Activated T-helper 17 cell treated with anti-CD3 and anti-CD28 coated beads, Interleukin-2, amount 50 U/mL, for 72 hours (primary cell): ENCODE measurements at places on chromosomes 4 and X.

- peak; percentile 49 for ATAC-seq
These were observed 151.8 kb downstream of the CCNG2 start for GRCh38 chr4:77308843-77309242.

- no peak for ATAC-seq
These were observed 206.1 kb upstream of the ANKRD50 start for GRCh38 chr4:124918559-124919122.

- no peak for ATAC-seq
These were observed at the start of gene XPNPEP2 for GRCh38 chrX:129738466-129739308. XPNPEP2 (plus strand) TSS chrX:129738979; CDS start chrX:129739214, 235 bp downstream.

- no peak for ATAC-seq
These were observed 187.2 kb downstream of the FBXW7 start for GRCh38 chr4:152348670-152349069.

- peak; percentile 67 for ATAC-seq
These were observed 60.9 kb upstream of the HS3ST1 start for GRCh38 chr4:11489453-11490083.

DNA sequence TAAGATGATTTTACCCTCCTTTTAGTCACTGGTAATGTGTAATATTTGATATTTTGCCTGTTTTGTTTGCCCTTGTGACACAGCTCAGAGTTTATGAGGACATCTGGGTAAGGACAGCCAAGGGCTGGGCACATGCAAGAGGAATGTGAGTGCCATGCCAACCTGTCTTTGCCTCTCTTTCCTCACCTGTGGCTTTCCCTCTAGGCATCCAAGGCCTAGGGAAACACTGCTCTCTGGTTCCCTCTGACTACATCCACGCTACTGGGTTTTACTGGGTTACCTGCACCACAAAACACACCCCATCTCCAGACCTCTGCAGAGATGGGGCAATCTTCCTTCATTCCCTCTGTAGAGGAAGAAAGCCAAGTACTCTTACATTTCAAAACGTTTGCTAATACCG is 7.7 kb downstream of the HPGDS start:
- no peak for ATAC-seq

- ATAC-seq: no peak
These were observed 38.1 kb upstream of the CD99L2 start for GRCh38 chrX:150936556-150936955.

- no peak for ATAC-seq
These were observed at the start of gene PDCL2 for GRCh38 chr4:55592014-55592413. PDCL2 (minus strand) TSS chr4:55592245; CDS start chr4:55592109, 136 bp downstream.

- ATAC-seq: no peak
These were observed 11.8 kb downstream of the HTN1 start for GRCh38 chr4:70062000-70062399.

DNA sequence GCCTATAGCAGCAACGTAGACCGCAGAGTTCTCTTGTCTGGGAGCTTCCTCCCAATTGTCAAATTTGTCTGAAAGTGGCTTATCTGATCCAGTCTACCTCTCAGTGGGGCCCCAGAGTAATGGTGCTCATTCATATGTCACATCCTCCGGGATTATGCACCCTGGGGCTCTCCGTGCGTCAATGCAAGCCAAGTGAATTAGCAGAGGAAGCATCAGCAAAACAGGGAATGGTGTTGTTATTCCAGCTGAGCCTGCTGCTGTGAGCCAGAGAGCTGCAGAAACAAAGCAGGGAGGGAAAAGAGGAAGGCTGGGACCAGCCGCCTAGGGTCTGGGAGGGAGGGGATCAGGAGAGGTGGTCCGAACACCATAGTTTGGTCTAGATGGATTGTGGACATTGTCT is 95.2 kb downstream of the CLNK start:
- ATAC-seq: no peak

DNA sequence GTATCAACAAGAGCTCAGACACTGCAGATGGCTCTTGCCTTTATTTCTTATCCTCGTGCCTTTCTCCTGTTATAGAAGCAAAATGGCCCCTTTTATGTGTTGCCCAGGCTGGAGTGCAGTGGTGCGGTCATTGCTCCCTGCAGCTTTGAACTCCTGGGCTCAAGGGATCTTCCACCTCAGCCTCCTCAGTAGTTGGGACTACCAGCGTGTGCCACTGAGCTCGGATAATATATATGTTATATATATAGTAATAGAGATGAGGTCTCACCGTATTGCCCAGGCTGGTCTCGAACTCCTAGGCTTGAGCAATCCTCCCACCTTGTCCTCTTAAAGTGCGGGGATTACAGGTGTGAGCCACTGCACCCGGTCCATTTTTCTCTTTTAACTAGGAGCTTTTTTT is 79.7 kb downstream of the TMEM131L start:
- ATAC-seq: no peak

DNA sequence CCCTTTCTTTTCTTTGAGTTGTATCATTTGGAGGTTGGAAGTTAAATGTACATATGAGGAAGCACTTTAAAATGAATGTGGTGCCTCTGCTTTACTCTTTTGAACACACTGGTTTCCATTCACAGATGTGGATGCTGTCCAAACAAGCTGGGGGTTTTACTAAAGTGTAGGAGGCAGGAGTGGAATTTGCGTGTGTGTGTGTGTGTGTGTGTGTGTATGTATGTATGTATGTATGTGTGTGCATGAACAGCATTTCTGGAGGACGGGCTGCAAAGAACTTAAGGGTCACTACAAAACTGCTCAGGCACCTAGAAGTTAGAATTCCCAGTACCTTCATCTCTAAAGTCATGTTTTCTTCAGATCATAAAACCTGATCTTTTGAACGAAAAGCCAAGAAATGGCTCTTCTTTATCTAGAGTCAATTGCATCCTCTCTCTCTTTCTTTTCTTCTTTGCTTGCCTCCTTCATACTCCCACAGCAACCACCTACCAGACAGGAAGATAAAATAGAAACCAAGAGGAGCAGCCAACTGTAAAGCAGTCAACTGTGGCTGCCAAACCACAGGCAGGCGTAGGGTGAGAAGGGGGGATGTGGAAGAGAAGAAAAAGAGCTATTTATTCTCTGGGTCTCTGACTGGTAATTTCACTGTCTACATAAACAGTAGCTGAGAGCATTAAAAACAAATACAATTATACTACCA is 177.0 kb upstream of the RASGEF1B start:
- ATAC-seq: peak; percentile 58

DNA sequence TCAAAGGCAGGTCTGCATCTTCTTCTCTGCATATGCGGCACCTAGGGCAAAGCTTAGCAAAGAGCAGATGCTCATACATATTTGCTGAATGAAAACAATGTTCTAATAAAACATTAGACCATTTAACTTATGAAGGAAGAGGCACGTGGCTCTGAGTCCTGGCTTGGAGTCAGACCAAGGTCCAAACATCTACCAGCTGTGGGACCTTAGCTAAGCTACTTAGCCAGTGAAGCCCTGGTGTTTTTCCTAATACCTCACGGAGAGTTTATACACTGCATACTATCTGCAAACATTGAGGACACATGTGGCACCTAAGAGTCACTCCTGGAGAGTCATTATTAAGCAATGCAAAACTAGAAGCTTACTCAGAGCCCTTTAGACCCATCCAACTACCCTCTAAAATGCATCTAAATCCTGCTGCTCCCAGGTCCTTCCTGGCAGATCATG is 9.0 kb downstream of the PDGFC start:
- no peak for ATAC-seq

- ATAC-seq: peak; percentile 93
These were observed 116.4 kb downstream of the RAP1GDS1 start for GRCh38 chr4:98377559-98377958.

DNA sequence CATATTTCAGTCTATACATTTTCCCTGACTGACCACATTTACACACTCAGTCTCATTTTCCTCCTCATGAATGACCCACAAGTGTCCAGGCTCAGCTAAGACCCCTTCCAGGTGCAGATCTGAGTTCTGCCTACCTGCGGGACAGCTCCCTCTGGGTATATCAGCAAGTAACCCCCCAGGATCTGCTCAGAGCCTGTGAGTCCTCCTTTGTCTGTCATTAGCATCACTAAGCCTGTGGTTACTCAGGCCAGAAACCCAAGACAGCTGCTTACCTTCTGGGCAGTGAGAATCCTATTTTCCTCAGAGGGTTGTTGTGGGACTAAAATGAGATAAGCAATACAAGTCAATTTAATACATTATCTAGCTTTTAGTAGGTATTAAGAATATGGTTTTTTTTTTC is 487.6 kb upstream of the BOD1L1 start:
- ATAC-seq: no peak

DNA sequence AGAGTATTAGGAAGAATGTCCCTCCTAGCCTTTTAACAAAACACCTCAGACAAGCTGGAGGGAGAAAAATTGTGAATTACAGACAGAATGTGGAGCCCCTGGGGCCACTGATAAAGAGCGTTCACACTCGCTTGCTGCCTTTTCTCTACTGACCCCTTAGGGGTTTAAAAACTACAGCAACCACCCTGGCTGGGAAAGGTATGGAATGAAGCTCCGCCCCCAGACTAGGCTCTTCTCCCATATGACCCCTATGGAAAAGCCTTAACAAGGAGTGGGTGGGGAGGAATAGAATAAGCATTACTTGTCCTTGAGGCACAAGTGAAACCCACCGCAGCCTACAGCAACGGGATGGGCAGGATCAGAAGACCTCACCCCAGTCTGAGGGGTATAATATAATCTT is 26.3 kb downstream of the ANKRD50 start:
- no peak for ATAC-seq

DNA sequence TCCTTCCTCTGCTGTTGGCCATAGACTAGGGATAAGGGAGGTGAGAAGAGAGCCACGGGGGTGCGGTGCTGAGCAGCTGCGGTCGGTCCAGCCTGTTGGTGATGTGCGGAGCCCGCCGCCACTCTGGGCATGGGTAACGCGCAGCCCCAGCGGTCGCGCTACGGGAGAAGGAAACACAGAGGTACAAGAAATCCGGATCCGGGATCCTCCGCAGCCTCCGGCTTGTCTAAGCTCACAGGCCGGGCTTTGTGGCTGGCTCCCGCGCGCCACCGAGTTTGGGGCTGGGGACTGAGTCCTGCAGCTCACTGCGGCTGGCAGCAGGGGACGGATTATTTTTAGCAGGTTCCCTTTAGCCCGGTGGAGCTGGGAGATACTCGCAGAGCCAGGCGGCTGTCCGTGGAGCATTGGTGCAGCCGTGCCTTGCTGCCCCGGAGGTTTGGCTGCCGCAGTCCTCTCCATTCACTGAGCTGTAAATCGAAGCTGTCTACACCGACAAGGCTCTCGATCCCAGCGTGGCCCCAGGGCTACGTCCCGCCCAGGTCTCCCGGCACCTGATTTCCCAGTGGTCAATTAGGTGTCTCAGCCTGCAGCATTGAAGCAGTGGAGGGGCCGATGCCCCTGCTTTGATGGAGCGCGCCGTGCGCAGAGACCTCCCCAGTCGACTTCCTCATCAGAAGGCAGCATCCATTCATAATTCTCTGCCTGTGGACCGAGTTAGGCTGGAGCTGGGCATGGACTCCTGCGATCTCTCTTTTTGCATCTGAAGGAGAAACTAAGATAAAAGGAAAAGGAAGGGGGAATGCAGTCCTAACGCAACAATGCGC is 81.9 kb upstream of the SCML1 start:
- peak; percentile 31 for ATAC-seq

- ATAC-seq: no peak
These were observed 43.1 kb downstream of the MRPL1 start for GRCh38 chr4:77905651-77906263.

GRCh38 chr4:120207021-120207420 is 140.4 kb upstream of the MAD2L1 start:
- ATAC-seq: no peak

- peak; percentile 68 for ATAC-seq
These were observed 3.4 kb downstream of the RHOH start for GRCh38 chr4:40199999-40200874.

- ATAC-seq: no peak
These were observed 27.6 kb downstream of the WDR44 start for GRCh38 chrX:118373538-118373937.

- no peak for ATAC-seq
These were observed 108.9 kb downstream of the EFHC2 start for GRCh38 chrX:44234541-44234940.

- ATAC-seq: no peak
These were observed 31.8 kb upstream of the NKX6-1 start for GRCh38 chr4:84530871-84531270.

GRCh38 chr4:184764601-184765000 is 30.7 kb upstream of the CENPU start:
- ATAC-seq: no peak

DNA sequence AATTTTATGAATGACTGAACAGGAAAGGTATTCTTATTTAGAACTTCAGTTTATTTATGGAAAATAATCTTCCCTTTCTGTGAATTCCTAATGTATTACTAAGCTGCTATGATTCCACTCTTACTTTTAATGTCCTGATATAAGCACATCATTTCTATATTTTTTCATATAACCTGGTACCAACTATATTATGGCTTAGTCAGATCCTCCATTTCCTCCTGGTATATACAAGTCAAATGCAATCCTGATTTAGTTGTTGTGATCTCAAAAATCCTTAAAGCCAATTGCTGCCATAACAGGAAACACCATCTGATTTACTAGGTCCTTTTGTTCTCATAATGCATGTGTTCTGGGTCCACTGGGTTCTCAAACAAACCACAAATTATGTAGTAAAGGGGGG is 26.8 kb downstream of the TRMT2B start:
- ATAC-seq: no peak

DNA sequence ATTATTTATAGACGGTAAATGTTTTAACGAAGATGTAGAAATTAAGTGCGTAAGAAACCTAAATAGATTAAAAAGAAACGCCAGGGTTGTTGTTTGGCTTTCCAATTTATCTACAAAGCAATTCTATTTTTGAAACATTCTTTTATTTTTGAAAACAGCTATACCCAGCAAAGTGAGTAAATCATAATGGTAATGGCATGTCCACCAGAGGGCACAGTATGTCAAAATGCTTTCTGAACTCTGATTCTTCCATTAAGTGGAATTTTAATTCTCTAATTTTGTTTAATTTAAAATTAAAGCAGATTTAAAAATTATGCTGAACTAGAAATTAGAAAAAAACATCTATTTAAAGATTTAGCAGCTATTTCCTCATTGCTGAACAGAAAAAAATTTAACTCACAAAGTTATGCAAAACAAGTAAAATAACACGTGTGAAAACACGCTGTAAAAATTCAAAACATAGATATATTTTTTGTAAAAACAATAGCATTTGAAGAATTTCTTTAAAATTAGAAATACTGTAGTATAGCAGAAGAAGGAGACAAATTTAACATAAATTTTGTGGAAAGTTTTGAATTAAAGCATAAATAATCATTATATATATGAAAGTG is 26.5 kb downstream of the RASSF6 start:
- no peak for ATAC-seq

GRCh38 chr4:81723927-81724587 is 252.3 kb upstream of the RASGEF1B start:
- no peak for ATAC-seq

- peak; percentile 65 for ATAC-seq
These were observed 60.8 kb downstream of the USP9X start for GRCh38 chrX:41145920-41146608.
